ENCODE measurements at places on chromosomes 4 and X.

GRCh38 chr4:20995610-20996009 is 295.4 kb downstream of the PACRGL start:
- no peak for DNase-seq

DNA sequence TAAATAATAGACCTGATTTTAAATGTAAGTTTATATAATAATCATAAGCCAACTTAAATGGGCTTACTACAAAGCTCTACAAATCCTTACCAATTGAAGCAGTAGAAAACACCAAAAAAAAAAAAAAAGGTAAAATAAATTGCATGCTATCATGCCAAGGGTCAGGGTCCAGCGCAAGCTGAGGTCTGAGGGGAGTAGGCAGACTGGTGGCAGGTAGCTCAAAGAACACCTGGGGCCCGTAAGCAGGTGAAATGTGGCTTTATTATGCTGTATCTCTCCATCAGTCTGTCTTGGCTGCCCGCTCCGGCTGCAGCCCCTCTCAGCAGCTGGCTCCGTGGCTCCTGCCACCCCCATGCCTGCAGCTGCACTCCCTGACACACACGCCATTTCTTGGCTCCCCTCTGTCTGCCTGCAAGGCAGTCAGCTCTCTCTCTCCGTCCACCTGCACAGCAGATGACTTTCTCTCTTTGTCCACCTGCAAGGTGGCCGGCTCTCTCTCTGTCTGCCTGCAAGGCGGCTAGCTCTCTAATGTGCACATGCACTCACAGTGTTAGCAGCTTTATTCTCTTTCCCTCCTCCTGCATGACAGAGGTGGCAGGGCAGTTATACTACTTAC is 209.4 kb upstream of the UGT8 start:
- no peak for DNase-seq

- no peak for DNase-seq
Measured at GRCh38 chr4:186557061-186557460, 1.7 kb upstream of the MTNR1A start.

DNA sequence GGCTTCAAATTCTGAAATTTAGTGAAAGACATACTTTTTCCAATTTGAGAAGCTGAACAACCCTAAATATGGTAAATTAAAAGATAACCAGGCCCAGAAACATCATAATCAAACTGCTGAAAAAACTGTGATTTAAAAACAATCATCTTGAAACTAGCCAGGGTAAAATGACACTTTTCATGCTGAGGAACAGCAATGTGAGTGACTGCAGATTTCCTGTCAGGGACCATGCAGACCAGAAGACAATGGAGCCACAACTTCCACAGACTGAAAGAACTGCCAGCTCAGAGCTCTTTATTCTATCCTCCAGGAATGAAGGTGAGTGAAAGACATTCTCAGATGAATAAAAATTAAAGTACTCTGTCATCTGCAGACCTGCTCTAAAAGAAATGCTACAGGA is 73.3 kb downstream of the NAT8L start:
- peak; percentile 23 for DNase-seq

GRCh38 chr4:80183250-80184052 is 13.9 kb upstream of the PRDM8 start:
- no peak for DNase-seq

- no peak for DNase-seq
Measured at GRCh38 chr4:96675416-96675815, 835.5 kb downstream of the PDHA2 start.

- no peak for DNase-seq
Measured at GRCh38 chr4:41597494-41597893, 59.5 kb downstream of the LIMCH1 start.

- no peak for DNase-seq
Measured at GRCh38 chrX:41705680-41706374, 17.1 kb downstream of the GPR34 start.

GRCh38 chr4:107068116-107068515 is 32.0 kb upstream of the DKK2 start:
- DNase-seq = no peak

DNA sequence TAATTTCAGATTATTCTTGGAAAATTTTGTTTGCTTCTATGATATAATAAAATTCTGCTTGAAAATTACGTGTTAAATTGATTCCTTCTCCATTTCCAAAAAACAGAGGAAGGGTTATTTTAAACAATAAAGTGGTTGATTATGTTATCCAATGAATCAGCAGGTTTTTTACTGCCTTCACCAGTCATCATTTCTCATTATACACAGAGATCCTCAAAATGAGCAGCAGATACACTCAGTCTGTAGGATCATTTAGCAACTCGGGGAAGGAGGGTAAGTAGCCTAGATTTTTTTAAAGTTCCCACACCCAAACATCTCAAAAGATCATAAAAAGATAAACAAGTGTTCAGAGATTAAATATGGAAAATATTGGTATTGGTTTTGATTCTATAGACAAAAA is 6.8 kb upstream of the TMEM144 start:
- DNase-seq = no peak

DNA sequence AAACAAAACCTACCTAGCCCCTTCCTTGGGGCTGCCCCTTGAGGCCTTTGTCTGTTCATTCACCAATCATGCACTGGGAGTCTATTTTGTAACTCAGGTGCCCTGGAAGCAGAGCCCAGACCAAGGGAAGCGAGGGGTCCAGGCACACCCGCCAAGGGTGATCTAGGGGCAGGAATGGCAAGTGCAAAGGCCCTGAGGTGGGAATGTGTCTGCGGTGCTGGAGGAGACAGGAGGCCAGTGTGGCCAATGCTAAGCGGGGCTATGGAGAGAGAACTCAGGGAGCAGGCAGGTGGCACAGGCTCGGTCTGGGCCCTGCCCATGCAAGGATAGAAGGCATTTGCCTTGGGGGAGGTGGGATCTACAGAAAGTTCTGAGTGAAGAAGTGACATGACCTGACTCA is 3.5 kb upstream of the SH3BP2 start:
- DNase-seq = no peak

DNA sequence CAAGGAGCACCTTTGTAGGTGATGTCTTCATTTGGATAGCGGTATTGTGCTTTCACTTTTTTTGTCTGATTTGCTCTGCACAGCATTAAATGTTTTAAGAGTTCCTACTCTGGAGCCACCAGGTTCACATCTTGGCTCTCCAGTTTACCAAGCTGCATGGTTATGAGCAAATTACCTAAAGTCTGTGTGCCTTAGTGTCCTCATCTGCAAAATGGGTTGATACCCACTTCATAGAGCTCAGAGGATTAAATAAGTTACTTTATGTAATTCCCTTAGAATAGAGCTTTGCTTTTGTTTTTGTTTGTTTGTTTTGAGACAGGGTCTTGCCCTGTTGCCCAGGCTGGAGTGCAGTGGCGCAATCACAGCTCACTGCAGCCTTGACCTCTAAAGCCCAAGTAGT is 58.2 kb downstream of the UBE2K start:
- DNase-seq = no peak

DNA sequence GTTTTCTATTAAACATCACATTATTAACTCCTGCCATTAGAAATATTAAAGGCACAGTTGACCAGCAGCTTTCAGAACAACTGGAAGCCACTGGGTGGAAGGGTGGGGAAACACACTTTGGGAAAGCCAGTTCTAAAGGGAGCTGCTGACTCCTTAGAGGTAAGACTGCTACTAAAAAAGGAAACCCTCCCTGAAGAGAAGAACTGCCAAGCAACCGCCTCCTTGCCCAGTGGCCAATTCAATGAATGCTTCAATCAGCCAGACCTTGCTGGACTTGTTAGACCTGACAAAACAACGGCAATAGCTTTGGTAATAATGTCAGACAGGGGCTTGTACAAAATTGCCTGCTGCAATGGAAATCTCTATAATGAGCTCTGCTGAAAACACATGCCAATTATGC is 15.6 kb downstream of the OPHN1 start:
- DNase-seq = no peak

DNA sequence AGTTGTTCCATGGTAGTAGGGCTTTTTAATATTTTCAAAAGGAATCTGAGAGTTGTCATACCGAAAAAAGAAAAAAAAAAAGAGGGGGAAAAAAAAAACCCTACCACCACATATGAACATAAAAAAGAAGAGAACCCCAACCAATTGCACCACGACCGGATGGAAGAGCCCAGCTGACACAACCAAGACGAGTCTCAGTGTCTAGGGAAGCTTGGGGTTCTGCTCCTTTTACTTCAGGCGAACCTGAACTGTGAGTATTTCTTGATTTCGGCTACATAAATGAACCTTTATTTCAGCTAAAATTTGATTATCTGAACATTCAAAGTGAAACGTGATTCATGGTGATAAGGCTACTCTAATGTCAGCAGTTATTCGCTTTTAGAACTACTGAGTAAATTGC is at the start of gene GPR34:
Gene GPR34 (plus strand): TSS at position 139 of the 400 bp plus-strand sequence. CDS start 6,661 bp downstream, outside the sequence.
- no peak for DNase-seq

DNA sequence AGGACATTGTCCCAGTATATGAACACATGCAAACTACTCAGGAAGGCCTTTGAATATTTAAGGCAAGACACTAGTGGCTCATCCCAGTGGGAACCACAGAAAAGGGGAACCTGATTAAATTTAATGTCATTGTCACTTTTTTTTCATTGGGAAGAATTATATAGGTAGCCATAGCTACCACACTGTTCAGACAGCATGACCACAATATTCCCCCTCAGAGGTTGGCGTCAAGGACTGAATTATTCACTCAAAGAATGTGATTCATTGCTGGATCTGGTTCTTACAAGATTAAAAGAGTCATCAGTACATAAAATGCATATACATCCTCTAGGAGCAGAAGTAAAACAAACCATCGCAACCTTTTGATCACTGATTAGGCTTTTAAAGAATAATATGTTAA is 92.0 kb upstream of the SMARCAD1 start:
- no peak for DNase-seq

GRCh38 chrX:10619425-10620046 is 849 bp downstream of the MID1 start:
- no peak for DNase-seq

DNA sequence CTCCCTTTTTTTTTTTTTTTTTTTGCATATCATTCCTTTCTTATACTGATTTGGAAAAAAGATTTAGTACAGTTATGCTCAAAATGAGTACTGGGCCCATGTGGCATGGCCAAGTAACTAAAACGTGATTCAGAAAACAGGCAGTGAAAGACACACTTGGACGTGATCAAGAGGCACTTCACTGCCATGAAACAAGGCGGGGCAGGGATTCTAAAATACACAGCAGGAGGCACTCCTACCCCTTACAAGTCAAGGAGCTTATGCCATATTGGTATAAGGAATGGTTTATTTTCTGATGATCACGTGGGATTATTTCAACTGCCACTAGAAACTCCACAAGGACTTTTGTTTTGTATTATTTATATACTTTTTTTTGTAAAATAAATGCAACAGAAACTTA is 72.0 kb downstream of the CHST7 start:
- DNase-seq = no peak
